ENCODE measurements at places on chromosomes 1 and 21. TPM values are rescaled to one million over a fixed set of nuclear protein-coding genes. Genes with fewer than 3 reads are reported as not detected.

The DYRK3 gene
- 46.2 TPM for total RNA-seq

The CENPL gene
- total RNA-seq = 26.3 TPM

The SLAMF8 gene
- total RNA-seq = not detected

The S100A3 gene
- 20.3 TPM for total RNA-seq

The FAM177B gene
- total RNA-seq = not detected

The UMODL1 gene
- not detected for total RNA-seq

The FAF1 gene
- 41.2 TPM for total RNA-seq

The C1orf226 gene
- under 0.01 TPM for total RNA-seq

The CCDC24 gene
- 3.5 TPM for total RNA-seq

The FCAMR gene
- not detected for total RNA-seq

The BSND gene
- not detected for total RNA-seq

The GPR37L1 gene
- under 0.01 TPM for total RNA-seq

The OR2L3 gene
- not detected for total RNA-seq

The TIAM1 gene
- 0.43 TPM for total RNA-seq

The SLC22A15 gene
- 7.8 TPM for total RNA-seq

The LCE2A gene
- 0.43 TPM for total RNA-seq

The CYP4Z1 gene
- not detected for total RNA-seq

The CC2D1B gene
- total RNA-seq = 36.4 TPM

The CHI3L1 gene
- 136 TPM for total RNA-seq

The TRABD2B gene
- total RNA-seq = not detected

The HLX gene
- total RNA-seq = 8.7 TPM

The KIF21B gene
- total RNA-seq = 0.32 TPM

The LRRC39 gene
- not detected for total RNA-seq

The COPA gene
- 295 TPM for total RNA-seq

The LRRC7 gene
- 0.32 TPM for total RNA-seq

The RNU1-2 gene
- not detected for total RNA-seq

The RPS8 gene
- 1,148 TPM for total RNA-seq

The AUNIP gene
- total RNA-seq = 3.5 TPM

The TCP10L gene
- total RNA-seq = 0.32 TPM

The ADAM30 gene
- total RNA-seq = under 0.01 TPM

The KCNN3 gene
- not detected for total RNA-seq

The MCOLN3 gene
- total RNA-seq = 0.97 TPM

The LGR6 gene
- not detected for total RNA-seq

The ESPN gene
- not detected for total RNA-seq

The MAP1LC3C gene
- total RNA-seq = under 0.01 TPM

The PEAR1 gene
- total RNA-seq = 11.3 TPM

The SYCP1 gene
- not detected for total RNA-seq

The HSF2BP gene
- total RNA-seq = 2.6 TPM

The RPTN gene
- not detected for total RNA-seq

The TNFAIP8L2 gene
- total RNA-seq = not detected

The DNM3 gene
- 1.9 TPM for total RNA-seq

The NBPF19 gene
- 22.9 TPM for total RNA-seq

The PMF1 gene
- 50.9 TPM for total RNA-seq

The PIGV gene
- 10.3 TPM for total RNA-seq

The ZYG11A gene
- total RNA-seq = 1.7 TPM

The OVAAL gene
- total RNA-seq = not detected

The TMEM82 gene
- total RNA-seq = not detected

The CACNA1S gene
- not detected for total RNA-seq

All from fibroblast of villous mesenchyme (primary cell).